Stimulated activated CD4-positive, alpha-beta T cell treated with anti-CD3 and anti-CD28 coated beads, Interleukin-1b, Interleukin-23, amount 100 ng/mL, for 24 hours (primary cell): ENCODE measurements at places on chromosomes 1 and 21.

- DNase-seq, result no peak
These were observed 20.9 kb downstream of the CD55 start for GRCh38 chr1:207342332-207342731.

DNA sequence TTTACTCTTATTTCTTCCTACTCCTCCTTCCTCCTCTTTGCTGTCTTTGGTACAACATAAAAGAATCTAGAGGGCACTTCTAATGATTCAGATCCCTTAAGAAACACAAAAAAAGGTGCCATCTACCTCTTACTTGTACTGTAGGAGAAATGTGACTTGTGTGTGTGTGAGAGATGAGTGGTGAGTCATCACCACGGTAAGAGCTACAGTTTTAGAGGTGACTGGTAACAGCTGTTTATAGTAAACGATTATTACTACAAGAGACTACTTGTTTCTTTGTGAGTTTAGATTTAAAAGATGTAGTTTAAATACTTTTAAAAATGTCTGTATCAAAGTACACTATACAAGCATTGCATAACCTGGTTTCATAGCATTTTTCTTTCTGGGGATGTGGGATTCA lies 40.4 kb downstream of the SLC35D1 start:
- no peak for DNase-seq

DNA sequence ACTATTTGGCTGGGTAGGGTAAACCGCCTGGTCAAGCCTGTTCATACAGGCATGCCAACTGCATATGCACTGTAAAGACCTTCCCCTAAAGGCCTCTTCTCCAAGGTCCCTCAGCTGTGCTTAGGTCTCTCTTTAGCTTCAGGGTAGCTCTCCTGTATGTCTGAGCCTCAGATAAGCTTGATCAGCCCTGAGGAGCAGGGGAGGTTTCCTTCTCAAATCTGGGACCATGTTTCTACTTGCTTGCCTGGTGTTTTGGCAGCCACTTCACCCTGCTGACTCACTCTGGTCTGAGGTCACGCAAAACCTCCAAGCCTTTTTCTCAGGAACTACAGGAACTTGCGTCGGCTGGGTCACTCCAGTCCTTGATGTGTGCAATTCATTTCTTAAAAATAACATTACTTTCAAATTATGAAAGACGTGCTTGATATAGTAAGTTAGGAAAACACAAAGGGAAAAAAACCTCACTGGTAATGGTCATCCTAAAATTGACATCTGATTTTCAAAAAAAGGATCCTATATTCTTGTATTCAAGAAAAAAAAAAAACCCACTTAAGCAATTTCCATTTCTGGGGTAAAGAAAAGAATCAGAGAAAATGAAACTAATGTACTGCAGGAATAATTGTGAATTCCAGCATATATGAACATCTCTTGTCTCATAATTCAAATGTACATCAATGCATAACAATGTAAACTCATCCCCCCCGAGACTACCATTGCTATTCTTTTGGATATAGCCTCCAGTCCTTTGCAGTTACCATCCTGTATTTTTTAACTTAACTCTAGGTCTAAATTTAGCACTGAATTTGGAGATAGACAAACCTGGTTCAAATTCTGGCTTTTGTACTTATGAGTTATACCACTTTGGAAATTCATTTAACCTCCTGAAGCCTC lies 24.8 kb upstream of the RNF19B start:
- no peak for DNase-seq

GRCh38 chr1:67973051-67973450 lies 77.4 kb downstream of the DIRAS3 start:
- DNase-seq, result no peak

DNA sequence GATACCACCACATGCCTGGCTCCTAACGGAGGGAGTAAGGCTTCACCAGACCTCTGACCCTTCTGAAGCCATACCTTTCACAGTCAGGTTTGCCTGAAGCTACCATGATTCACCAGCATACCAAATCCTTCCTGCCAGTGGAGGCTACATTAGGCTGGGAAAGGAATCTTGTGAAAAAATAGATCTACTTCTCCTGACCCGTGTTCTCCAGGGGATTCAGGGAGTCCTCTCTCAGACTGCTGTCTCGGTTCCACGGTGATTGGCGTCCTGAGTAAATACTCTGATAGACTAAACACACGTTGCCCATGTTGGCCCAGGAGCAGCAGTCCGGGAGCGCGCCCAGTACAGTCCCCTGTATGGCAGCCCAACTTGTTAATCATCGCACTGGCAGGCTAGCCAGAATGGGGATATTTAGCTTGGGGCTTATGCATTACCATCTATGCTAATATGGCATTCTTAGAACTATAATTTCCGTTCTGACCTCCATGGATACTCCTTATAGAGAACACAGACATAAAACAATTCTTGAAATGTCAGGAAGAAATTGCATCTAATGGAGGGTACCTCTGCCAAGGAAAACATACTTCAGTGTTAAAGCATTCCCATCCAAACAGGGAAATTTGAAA lies 173.2 kb downstream of the ROR1 start:
- no peak for DNase-seq

DNA sequence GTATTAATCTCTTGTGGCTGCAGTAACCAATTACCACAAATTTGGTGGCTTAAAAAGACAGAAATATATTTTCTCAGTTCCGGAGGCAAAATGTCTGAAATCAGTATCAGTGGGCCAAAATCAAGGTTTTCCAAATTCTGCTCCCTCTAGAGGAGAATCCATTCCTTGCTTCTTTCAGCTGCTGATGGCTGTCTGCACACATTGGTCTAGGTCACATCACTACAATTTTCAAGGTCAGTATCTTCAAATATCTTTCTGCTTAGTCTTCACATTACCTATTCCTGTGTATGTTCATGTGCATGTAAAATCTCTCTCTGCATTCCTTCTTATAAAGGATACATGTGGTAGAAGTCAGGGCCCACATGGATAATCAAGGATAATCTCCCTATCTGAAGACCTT lies 999.4 kb downstream of the KCNT2 start:
- DNase-seq, result no peak

DNA sequence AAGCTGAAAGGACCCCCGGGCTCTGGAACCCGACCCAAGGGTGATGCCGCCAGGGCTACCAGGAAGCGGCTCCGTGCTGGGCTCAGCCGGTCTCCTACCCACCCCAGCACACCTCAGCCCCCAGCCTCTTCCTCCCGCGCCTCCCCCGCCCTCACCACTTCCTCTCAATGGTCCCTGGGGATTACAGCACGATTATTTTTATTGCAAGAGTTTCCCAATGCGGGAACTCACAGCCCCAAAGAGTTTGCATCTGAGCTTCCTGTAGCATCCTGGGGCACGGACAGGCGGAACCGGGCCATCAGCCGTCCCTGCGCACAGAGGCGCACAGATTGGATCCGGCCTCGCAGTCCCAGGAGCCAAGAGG lies 8.7 kb upstream of the SLX9 start:
- DNase-seq, result no peak
